ENCODE measurements at places on chromosomes 7 and 10.

DNA sequence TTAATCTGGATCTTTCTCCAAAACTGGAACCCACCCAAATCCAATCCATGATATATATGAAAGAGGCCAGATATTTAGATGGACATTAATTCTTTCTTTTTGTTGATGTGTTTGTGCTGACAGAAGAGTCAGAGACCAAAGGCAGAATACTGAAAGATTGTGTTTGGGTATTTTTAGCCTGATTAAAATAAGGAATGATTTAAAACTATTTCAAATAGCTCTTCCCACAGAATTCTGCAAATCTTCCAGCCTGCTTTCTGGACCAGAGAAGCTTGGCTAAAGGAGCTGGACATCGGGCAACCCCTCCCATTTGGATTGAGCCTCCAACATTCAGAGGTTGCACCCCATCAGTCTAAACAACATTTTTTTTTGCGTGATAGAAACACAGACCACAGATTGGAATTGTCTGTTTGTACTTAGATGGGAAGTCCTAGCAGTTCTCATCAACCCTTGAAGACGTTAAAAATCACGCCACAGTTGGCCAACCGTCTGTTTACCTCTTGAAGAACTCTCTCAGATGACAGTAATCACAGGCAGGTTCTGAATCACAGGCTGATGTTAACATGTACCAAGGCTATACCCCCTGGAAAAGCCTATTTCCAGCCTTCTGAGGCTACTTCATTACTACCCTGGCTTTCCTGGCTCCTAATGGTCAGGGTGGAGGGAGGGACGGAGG lies 155.2 kb upstream of the NRP1 start:
- no peak for DNase-seq

GRCh38 chr7:17027143-17027788 lies 145.5 kb upstream of the AGR3 start:
- no peak for DNase-seq

DNA sequence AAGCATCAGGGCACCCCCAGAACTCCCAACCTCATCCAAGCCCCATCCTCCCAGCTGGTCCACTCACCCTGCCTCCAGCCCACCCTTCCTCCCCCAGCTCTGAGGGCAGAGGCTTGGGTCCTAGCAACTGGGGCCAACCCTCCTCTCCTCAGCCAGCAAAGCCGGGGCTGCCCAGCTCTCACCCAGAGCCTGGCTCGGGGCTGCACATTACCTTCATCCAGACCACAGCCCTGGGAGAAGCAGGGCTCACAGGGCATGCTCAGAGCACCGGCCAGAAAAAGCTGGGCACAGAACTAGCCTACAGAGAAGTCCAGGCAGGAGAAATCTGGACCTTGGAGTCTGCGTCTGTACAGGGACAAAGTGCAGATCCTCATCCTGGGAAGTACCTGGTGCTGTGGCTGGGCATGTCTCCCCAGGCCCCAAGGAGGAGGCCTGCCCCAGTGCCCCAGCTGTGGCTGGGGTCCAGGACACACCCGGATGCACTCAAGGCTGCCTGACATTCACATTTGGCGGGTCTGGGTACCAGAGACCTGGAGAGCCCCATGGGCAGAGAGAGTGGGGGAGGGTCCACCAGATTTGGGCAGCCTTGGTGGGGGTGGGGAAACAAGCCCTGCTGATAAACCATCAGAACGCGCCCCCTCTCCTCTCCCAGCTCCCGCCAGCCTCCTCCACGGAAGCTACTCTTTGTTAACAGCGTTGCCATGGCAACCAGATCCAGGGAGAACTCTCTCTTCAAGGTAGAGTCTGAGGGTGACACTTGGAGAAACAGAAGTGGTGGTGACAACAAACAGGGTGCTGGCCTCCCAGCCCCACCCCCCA lies 5.1 kb downstream of the RASGEF1A start:
- DNase-seq, result no peak

DNA sequence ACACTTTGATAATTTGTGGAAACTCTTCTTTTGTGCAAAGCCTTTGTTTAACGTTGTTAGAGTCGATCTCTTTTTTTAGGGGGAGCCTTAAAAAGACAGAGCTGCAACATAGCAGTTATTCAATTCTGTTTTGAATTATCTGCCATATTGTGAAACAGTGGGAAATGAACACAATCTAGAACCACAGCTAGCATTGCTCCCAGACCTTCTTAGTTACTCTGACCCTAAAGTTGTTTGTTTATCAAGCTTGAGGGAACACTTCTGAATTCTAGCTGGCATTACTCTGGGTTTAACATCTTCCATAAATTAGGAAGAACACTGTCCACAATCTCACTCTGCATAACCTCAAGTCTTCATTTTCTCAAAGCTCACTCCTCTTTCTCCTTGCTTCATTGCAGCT lies 217.7 kb downstream of the PRKG1 start:
- no peak for DNase-seq

DNA sequence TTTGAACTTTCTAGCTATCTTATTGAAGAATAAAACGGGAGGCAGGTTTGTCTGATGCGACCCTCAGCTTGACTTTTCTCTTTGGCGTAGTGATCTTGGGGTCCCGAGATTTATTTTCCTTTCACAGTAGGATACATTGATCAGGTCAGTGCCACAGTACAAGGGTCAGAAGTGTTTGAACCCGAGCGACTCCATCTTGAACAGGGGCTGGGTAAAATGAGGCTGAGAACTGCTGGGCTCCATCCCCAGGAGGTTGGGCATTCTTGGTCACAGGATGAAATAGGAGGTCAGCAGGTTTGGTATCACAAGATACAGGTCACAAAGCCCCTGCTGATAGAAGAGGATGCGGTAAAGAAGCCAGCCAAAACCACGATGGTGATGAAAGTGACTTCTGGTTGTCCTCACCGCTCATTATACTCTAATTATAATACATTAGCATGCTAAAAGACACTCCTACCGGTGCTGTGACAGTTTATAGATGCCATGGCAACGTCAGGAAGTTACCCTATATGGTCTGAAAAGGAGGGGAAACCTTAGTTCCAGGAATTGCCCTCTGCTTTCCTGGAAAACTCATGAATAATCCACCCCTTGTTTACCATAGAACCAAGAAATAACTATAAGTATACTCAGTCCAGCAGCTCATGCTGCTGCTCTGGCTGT lies 3.0 kb upstream of the TECPR1 start:
- no peak for DNase-seq

GRCh38 chr7:3439333-3440030 lies 138.4 kb downstream of the SDK1 start:
- DNase-seq, result no peak

GRCh38 chr7:70573696-70574095 lies 558.2 kb upstream of the GALNT17 start:
- DNase-seq, result no peak

- DNase-seq, result no peak
Measured at GRCh38 chr10:130500261-130501000, 364.2 kb downstream of the GLRX3 start.

GRCh38 chr10:34507217-34507616 lies 307.9 kb downstream of the PARD3 start:
- no peak for DNase-seq

DNA sequence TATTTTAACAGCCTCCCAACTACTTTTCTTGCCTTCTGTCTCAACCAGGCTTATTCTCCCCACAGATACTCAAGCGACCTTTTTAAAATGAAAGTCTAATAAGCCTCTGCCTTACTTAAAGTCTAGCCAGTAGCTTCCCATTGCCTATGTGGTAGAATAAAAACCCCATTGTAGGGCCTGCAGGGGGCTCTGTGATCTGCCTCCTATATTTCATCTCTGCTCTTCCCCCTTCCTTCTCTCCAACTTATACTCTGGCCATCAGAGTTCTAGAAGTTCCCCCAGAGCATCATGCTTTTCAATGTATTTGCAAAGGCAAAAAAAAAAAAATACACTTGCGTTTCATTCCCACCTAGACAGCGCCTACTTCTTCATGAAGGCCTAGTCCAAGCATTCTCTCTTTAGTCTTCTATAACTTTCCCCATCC lies 167.7 kb upstream of the ADO start:
- DNase-seq, result no peak

- DNase-seq, result peak; percentile 18
Measured at GRCh38 chr7:85324145-85324799, 137.4 kb upstream of the SEMA3D start.

GRCh38 chr10:111531690-111532089 lies 454.9 kb downstream of the ADRA2A start:
- DNase-seq, result no peak

GRCh38 chr10:103569896-103570295 lies 76.4 kb downstream of the NEURL1 start:
- no peak for DNase-seq

GRCh38 chr7:85750454-85750949 lies 563.6 kb upstream of the SEMA3D start:
- peak; percentile 15 for DNase-seq

DNA sequence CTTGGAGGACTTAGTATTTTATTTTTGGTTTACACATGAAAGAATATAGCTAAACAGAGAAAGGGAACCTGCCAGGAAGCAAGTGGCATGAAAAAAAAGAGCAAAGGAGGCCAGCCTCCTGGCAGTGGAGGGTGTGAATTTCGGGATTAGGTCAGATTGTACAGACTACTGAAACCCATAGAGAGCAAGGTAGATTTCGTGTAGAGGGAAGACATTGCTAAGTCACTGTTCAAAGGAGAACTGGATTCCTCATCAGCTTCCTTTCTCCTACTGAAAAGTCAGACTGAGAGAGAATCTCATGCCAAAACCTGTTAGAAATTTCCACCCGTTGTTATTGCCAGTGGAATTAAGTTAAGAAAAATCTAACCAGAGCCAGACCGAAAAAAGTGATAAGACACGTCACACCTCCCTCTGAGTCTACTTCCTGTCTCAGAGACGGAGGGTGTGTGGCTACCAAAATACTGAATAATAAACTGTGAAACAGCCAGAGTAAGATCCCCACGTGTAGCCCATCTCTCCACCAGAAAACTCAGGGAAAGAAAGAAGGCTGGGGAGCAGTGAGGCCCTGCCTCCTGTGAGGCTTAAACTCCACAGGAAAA lies 118.8 kb downstream of the SKIDA1 start:
- no peak for DNase-seq

- no peak for DNase-seq
Measured at GRCh38 chr10:43255634-43256431, 11.0 kb downstream of the RASGEF1A start.

- DNase-seq, result no peak
Measured at GRCh38 chr7:132244903-132245480, 331.3 kb downstream of the PLXNA4 start.

GRCh38 chr7:24200407-24200966 lies 83.5 kb upstream of the NPY start:
- no peak for DNase-seq

GRCh38 chr10:98186681-98187080 lies 52.2 kb downstream of the R3HCC1L start:
- no peak for DNase-seq

- DNase-seq, result no peak
Measured at GRCh38 chr7:13724191-13724976, 265.1 kb downstream of the ETV1 start.

GRCh38 chr7:115252461-115252860 lies 330.6 kb downstream of the MDFIC start:
- DNase-seq, result no peak

GRCh38 chr7:2529161-2530070 lies 9.8 kb downstream of the LFNG start:
- peak; percentile 94 for DNase-seq

DNA sequence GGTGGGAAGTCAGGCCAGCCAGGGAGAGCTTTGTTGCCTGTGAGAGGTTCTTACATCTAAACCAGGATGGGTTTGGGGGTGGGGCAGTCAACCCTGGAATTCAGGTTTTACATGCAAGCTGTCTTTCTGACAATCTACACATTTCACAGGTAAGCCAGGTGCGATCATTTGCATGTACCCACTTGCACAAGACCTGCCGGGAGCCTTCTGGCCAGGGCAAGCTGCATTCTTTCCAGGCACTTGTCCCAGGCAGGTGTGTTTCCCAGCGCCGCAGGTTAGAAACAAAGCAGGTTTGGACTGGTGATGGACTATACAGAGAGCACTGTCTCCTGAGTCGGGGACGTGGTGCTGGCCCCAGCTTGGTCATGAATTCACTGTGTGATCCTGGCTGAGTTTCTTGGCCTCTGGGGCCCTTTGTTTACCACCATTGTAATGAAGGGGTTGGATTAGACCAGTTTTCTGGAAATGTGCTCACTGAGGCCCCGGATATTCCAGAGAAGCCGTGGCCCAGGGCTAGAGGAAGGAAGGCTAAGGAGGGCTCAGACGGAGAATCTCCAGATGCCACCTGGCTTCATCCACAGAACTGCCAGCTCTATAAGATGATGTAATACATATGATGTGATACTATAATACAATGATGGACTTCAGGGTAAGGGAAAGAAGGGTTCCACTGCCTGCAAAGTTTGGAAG lies 205.2 kb upstream of the SVIL start:
- DNase-seq, result no peak

DNA sequence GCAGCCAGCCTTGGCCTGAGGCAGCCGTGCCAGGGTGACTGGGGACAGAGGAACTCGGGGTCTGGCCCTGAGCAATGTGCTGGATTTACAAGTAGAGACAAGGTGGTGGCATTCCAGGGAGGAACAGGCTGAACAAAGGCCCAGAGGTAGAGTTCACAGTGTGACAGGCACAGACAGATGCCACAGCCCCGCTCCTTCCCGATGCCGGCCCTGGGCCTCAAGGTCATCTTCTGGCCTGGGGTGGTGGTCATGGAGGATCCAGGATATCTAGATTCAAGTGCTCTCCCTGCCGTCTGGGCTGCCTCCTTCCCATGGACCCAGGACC lies 68.9 kb upstream of the COL13A1 start:
- DNase-seq, result no peak

DNA sequence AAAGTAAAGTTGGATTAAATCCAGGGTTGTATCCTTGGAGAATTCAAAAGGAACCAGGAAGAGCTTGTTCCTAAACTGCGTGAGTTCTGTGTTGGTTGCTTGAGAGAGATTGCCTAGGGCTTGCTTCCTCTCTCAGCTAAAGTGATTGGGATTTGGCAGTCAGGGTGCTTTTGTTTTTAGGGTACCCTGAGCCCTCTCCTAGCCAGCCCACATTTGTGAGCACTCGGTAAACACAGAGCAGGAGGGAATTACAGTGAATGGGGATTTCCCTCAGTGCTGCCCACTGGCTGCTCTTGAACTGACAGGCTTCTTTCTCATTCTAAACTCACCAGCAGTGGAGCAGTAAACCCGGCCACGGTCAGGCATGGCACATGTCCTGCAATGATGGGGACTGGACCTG lies 146.9 kb downstream of the TPST1 start:
- no peak for DNase-seq
